Hair follicular keratinocyte (primary cell): ENCODE measurements at places on chromosomes 11 and 22. TPM values are rescaled to one million over a fixed set of nuclear protein-coding genes. Genes with fewer than 3 reads are reported as not detected.

The TRIM48 gene
- total RNA-seq: not detected in 2 replicates

The DMC1 gene
- 0.39 and 1.7 TPM in 2 replicates for total RNA-seq

The HEPHL1 gene
- 26.8 and 117 TPM in 2 replicates for total RNA-seq

The C11orf21 gene
- total RNA-seq: not detected in 2 replicates

The CNGA4 gene
- 0.16 TPM in 1 of 2 replicates, not detected in the other for total RNA-seq

The GTSE1 gene
- 3.3 and 11.1 TPM in 2 replicates for total RNA-seq

The SUSD2 gene
- total RNA-seq: 0.04 and 0.16 TPM in 2 replicates

The RFPL3 gene
- not detected in 2 replicates for total RNA-seq

The DKK3 gene
- total RNA-seq: 275 and 315 TPM in 2 replicates

The PAMR1 gene
- 1.6 and 12.7 TPM in 2 replicates for total RNA-seq
